ENCODE measurements at places on chromosomes 2 and 18. TPM values are rescaled to one million over a fixed set of nuclear protein-coding genes. Genes with fewer than 3 reads are reported as not detected.

GPBAR1 gene
- total RNA-seq: 0.31 TPM

ASXL3 gene
- total RNA-seq: not detected

TNS1 gene
- 8.0 TPM for total RNA-seq

CCDC85A gene
- 0.26 TPM for total RNA-seq

TOGARAM2 gene
- total RNA-seq: 0.29 TPM

BOD1L2 gene
- not detected for total RNA-seq

ST6GAL2 gene
- total RNA-seq: 16.1 TPM

SLC30A3 gene
- 2.1 TPM for total RNA-seq

PROC gene
- 5.6 TPM for total RNA-seq

ADAM23 gene
- 8.4 TPM for total RNA-seq

UGT1A3 gene
- not detected for total RNA-seq

NBAS gene
- 14.9 TPM for total RNA-seq

TMEM169 gene
- 0.59 TPM for total RNA-seq

ALPG gene
- 0.33 TPM for total RNA-seq

CFAP221 gene
- total RNA-seq: 0.22 TPM

SERPINB4 gene
- 0.08 TPM for total RNA-seq

Data from A549 treated with Mapracorat at 1 μM for 4 hours (cell line).